ENCODE measurements at places on chromosomes 16 and 17. TPM values are rescaled to one million over a fixed set of nuclear protein-coding genes. Genes with fewer than 3 reads are reported as not detected.
A peak's percentile ranks its signal among the peaks of the same experiment; 100 is the strongest.

- DNase-seq = peak; percentile 35
Measured at GRCh38 chr17:80946449-80946848, 45.2 kb upstream of the CHMP6 start.

DNA sequence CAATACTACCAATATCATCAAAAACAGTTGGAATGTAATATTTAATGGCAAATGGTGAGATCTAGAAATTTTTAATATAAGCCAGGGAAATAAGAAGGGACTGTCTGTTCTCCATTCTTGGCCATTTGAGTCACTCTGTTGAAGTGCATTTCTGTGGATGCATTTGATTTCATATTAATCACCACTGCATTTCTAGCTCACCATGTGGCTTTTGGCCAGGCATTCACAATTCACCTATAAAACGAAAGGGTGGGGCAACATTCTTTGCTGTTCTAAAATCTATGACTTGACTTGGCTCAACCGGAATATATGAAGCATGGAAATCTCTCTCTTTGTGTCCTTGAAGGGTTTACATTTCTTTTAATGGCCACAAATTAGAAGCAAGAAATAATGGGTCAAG, 483.0 kb downstream of the SLC39A11 start:
- no peak for DNase-seq

DNA sequence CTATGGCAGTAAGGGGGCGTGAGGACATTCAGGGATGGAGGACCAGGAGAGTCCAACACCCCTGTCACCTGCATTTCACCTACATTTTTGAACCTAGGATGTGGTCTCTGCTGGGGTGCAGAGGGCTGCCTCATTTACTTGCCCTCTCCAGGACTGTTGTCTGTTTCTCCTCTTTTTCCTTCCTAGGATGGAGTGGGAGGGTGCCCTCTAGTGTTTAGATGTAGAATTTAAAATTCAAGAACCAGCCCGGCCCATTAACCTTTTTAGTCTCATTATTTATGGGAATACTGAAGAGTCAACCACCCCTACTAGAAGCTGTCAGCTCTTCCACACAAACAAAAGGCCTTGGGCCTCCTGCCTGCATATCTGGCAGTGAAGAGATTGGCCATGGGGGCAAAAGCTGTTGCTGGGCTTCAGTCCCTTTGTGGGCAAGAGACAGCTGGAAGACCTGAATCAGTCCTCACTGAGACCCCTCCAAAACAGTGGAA, 2.5 kb upstream of the STARD3 start:
- DNase-seq = no peak

- no peak for DNase-seq
Measured at GRCh38 chr16:12097523-12098428, 121.2 kb downstream of the SNX29 start.

- peak; percentile 75 for DNase-seq
Measured at GRCh38 chr16:57985204-57986181, 14.6 kb upstream of the CNGB1 start.

GRCh38 chr17:9195411-9195810, 174.1 kb downstream of the NTN1 start:
- DNase-seq = no peak

GRCh38 chr17:39243155-39243554, 17.4 kb upstream of the STAC2 start:
- no peak for DNase-seq

DNA sequence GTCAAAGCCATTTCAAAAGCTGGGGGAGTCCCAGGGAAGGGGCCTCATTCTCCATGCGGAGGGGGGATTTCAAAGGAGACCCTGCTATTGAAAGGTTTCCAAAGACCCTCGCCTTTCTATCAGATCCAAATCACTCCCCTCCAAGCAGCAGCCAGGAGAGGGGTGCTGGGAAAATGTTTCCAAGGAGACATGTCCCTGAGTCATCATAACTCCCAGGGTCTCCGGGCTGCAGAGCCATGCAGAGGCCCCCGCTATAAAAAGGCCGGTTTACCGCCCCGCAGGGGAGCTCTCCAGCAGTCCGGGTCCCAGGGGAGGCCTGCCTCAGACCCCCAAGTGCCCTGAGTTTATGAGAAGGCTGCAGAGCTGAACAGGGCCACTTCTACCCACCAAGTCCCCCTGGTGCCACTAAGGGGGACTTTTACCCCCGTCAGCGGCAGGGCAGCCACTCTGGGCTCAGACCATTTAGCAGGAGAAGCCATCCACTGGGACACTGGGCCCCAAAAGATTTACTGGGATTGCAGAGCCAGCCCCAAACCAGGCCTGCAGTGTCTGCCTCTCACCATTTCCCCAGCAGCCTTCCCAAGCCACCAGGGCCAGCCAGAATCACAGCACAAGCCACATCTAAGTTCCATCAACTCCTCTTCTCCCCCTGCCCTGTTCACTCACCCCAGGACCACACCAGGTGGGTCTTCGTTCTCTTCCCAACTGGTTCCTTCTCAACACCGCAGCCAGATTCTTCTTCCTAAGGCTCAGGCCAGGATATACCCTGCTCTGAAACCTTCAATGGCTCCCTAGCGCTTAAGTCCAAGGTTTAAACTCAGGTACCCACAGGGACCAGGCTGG, 234.4 kb downstream of the ZNF423 start:
- no peak for DNase-seq

- DNase-seq = peak; percentile 86
Measured at GRCh38 chr17:27540318-27541101, 84.3 kb downstream of the KSR1 start.

DNA sequence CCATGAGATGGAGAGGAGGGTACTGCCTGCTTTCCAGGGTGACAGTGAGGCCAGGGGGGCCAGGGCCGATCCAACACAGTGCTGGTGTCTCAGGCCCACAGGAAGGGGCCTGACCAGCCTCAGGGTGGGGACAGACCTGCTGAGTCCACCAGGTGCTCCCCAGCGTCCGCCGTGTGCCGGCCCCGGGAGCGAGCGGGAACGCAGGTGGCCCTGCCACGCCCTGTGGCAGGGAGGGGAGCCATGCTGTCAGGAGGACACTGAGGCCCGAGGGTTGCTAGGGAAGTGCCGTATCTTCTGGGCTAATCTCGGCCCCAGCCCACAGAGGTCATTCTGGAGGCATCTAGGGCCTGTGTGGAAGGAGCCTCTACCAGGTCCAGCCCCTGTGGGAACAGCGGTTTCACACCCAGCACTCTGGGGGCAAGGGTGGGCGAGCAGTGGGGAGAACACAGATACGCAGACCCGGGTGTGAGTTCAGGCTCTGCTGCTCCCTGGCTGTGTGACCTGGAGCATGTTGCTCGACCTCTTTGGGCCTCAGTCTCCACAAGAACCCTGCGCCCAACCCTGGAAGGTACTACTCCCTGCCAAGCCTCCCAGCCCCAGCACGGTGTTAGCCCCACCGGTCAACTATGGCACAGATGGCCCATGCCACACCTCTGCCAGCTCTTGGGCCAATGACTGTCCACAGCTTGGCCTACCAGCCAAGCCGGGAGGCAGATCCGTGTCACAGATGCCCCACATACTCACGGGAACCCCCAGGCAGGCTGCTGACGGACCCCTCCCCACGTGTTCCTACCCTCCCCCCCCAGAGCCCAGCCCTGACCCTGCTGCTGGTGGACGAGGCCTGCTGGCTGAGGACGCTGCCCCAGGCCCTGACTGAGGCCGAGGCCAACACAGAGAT, 43.9 kb upstream of the ZC3H18 start:
- no peak for DNase-seq

DNA sequence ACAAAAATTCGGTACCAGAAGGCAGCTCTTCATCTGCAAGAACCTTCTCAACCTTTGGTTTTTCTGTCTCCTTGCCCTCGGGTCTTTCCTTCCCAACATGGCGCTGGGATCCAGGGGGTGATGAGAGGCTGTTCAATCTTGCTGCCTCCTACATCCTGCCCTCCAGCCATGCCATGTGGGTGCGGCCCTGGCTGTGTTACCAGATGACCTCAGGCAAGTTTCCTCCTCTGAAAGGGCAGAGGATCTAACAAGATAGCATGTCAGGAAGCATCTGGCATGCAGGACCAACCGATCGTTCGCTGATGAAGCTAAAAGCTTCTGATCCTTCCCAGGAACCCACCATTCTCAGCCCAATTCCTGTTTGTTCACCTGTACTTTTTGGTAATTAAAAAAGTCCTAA, 36.8 kb upstream of the BCAR1 start:
- DNase-seq = no peak

DNA sequence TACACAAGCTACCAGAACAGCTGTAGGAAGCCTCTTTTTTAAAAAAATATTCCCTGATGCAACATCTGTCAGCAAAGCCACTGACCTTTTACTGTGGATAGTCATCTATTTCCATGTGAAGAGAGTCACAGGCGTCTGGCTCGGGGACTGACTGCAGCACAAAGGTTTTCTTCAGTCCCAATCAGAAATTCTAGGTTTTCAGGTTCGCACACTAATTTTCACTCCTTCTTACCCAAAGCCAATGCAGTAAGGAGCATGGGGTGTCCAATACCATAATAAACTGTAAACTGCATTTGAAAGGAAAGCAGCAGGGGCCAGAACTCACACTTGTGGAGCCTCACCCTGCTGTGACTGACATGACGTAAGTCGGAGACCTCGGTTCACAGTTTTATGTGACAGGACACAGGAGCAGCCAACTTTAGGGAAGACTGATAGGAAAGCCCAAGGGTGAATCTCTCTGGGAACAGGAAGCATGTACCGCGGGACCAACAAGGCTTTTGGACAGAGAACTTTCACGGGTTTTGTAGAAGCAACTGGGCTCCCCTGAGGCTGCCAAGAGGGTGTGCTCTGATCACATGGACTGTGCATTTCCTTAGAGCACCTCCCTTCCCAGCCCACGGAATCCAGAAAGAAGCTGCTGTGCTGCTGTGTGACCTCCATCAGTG, 9.1 kb upstream of the TMEM100 start:
- DNase-seq = no peak

DNA sequence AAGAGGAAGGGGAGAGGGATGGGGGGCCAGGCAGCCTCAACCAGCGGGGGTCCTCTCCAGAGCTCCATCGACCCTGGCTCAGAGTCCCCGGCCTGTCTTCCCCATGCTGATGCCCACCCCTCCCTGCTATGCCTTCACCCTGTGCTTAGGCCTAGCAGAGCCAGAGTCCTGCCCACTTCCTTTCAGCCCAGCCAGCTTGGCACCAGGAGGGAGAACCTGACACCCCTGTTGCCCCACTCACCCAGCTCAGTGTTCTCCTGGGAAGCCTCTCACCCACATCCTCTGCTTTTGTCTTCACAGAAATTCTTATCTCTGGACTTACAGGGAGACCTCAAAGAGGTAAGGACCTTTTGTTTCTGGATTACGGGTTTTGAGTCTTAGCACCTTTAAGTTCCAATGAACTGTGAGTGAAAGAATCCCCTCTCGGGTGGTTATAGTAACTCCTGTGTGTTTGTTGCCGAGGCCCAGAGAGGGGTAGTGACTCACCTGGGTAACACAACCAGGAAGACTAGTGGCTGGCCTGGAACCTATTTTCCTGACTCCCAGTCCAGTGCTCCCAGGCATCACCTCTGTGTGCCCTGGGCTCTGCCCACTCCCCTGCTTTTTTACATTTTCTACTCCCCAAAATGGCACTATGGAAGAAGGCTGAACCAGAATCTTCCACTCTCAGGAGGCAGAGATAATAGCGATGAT, 53.3 kb downstream of the CES1 start:
- no peak for DNase-seq

GRCh38 chr17:29096094-29096493, 53.2 kb downstream of the PIPOX start:
- DNase-seq = no peak

DNA sequence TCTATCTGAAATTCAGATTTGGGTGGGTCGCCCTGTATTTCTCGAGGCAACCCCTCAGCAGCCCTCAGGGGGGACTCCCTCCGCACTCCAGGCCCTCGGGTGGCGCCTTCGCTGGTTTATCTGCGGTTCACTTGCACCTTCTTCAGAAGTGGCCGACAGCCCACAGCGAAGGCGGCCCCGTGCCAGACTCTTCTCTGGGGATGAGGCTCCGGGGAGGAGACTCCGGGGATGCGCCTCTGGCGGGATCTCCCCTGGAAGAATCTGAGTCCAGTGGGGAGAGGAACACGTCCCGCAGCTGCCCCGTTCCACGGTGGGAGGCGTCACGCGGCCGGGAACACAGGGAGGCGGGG, 63.9 kb upstream of the DNAJA2 start:
- DNase-seq = no peak

DNA sequence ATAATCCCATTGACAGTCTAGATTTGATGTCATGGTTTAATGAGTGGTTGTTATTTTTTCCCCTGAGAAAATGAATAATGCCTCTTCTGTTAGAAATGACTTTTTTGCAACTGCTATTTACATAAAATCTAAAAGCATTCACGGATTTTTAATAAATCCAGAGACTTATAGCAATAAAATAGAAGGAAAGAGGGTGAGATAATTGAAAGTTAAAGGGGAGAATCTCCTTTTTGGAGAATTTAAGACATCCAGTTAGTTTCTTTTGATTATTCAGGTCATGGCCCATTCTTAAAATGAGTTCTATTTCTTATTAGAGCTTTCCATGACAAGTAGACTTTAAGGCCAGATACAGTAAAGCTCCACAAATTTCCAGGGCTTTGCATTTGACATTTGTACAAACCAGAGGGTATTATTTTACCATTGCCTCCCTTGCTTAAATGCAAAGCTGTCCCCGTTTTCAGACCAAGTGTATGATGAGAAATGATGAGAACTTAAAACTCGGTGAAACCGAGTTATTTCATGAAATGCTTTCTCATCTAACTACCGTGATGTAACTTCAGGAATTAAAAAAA, 789.0 kb upstream of the SOX9 start:
- no peak for DNase-seq

GCGR gene
- not detected for total RNA-seq

KRT31 gene
- total RNA-seq = not detected

PIGQ gene
- total RNA-seq = 57.1 TPM

GABARAP gene
- total RNA-seq = 459 TPM

TTLL6 gene
- total RNA-seq = not detected

LDAF1 gene
- total RNA-seq = 46.6 TPM

CSH2 gene
- not detected for total RNA-seq

RPL13 gene
- 1,324 TPM for total RNA-seq
